ENCODE measurements at places on chromosomes 1 and 21. TPM values are rescaled to one million over a fixed set of nuclear protein-coding genes. Genes with fewer than 3 reads are reported as not detected.

GRCh38 chr1:58477390-58477789 is 69.1 kb downstream of the OMA1 start:
- DNase-seq, result no peak

- no peak for DNase-seq
Measured at GRCh38 chr1:231693361-231694074, 66.9 kb downstream of the DISC1 start.

DNA sequence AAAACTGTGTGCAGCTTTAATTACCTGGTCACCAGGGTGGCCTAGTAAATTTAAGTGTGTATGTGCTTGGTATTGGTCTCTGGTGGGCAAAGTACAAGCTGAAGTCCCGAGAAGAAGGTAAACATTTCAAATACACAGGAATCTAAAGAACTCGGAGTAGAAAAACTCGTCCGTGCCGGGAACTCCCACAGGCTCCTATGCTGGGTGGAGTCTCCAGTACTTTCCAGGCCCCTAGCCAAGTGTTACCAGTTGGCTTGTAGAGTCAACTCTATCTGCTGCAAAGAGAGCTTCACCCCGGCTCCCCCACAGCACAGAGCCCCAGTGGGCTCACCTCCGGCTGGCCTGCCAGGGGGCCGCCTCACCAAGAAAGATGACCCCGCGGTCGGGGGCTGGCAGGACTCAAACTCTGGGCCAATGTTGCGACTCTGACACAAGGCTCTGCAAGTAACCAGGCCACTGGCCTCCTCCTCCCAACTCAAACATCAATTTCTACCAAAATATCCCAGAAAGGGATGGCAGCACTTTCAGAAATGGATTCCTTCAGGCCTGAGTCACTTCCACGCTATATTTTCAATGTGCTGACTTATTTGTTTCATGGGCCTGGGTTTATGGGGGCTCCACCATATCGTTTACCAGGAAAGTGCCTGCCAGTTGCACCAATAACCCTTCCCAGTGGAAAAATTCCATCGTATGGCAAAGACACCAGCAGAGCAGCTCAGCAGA is 73.9 kb downstream of the SLC66A1 start:
- peak; percentile 80 for DNase-seq

DNA sequence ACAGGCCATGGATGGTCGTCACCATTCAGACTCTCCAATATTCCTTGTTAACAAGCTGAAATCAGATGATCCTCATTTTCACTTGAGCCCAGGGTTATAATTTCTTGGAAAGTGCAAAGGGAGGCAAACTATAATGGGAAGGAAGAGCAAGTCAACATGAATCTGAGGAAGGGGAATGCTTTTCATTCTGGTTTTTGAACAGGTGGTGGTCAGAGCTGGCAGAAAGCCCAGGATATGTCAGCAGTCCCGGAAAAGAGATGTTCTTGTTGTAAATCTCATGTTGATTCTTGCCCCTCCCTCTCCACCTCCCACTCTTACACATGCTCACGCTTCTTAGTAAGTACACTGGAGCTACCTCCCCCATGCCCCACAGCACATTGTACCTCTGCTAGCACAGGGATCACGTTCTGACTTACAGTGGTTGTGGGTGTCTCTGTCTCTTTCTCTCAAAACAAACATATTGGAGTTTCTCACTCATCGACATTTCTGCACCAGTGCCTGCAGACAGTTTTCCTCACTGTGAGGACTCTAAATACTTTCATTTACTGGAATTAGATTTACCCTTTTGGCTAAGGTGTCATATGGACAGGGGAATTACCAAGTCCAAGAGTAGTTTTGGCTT is 77.6 kb downstream of the XCL2 start:
- DNase-seq, result no peak

- no peak for DNase-seq
Measured at GRCh38 chr1:99232172-99232571, 32.1 kb upstream of the PLPPR4 start.

DNA sequence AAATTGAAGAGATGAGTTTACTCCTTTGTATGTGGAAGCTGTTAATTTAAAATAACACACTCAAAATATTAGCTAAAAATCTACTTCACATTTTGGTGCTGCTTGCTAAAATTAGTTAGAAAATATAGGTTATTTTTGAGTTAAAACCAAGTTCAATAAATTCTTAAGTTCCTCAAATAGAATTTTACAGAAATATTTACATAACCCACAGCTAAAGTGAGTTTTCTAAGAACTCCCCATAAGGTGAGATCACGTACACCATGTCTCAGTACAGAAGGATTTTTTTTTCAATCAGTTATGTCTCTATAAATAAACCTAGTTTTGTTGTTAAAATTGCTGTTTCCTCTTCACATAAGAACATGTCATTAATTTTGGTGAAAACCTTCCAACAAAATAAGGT is 108.0 kb downstream of the SDCCAG8 start:
- DNase-seq, result no peak

DNA sequence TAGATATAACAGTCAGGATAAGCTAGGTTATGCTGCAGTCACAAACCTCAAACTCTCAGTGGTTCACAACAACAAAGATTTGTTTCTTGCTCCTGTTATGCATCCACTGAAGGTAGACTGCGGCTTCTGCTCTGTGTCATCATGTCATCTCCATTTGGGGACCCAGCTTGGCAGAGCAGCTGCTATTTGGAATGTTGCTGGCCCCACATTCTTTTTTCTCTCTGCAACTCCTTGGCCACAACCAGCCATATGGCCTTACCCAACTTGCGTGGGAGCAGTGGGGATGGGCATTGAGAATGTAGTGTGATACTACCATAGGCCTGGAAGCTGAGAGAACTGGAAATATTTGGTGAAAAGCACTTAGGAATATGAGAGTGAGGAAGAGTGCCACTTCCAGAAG is 26.4 kb downstream of the AGO4 start:
- DNase-seq, result no peak

The THEM5 gene
- not detected for total RNA-seq

The TMPRSS2 gene
- total RNA-seq, result 195 TPM

Data from upper lobe of left lung (tissue), 6 donors.